ENCODE measurements at places on chromosomes 3 and 15.
A peak's percentile ranks its signal among the peaks of the same experiment; 100 is the strongest.

- DNase-seq: peak; percentile 75
Measured at GRCh38 chr3:12198301-12198700, 39.6 kb upstream of the TIMP4 start.

DNA sequence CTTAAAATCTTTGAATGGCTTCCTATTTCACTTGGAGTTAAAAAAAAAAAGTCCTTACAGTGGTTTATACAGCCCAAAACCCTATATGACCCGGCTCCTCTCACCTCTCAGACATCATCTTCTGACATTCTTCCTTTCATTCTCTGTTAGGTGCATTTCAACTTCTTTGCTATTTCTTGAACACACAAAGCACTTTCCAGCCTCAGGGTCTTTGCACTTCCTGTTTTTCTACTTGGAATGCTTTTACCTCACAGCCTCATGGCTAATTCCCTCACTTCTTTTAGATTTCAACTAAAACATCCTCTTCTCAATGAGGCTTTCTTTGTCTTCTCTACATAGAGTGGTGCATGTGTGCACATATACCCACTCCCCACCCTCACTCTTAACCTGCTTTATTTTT, 91.0 kb upstream of the MB21D2 start:
- DNase-seq: no peak

GRCh38 chr3:101695779-101696372, 9.4 kb upstream of the RPL24 start:
- DNase-seq: peak; percentile 49

DNA sequence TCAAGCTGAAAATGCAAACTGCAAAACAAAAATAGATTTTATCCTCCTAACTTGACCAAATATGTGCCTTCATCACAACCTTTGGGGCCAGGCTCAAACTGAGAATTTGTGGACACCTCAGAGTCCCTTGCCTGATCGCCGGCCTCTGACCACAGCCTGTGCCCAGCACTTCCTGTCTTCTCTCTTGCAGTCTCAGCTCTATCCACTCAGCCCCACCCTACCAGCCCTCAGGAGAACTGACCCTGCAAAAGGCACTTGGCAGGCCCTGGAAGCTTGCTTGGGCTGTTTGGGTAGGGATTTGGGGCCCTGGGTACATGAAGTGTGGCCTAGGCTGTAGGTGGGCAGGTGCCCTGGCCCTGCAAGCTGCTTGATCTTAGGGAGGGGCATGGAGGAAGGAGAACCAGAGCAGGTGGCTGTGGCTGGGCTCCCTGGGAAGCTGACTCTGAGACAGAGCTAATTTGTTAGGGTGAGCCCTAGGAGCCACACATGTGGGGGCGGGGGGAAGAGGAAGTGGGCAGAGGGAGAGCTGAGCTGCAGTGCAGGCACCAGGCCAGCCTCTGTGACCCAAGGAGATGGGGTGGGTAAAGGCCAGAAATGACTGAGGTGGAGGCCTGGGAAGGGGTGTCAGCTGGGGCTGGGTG, 8.6 kb downstream of the CLEC3B start:
- no peak for DNase-seq

- DNase-seq: no peak
Measured at GRCh38 chr3:79568938-79569337, 198.9 kb downstream of the ROBO1 start.

DNA sequence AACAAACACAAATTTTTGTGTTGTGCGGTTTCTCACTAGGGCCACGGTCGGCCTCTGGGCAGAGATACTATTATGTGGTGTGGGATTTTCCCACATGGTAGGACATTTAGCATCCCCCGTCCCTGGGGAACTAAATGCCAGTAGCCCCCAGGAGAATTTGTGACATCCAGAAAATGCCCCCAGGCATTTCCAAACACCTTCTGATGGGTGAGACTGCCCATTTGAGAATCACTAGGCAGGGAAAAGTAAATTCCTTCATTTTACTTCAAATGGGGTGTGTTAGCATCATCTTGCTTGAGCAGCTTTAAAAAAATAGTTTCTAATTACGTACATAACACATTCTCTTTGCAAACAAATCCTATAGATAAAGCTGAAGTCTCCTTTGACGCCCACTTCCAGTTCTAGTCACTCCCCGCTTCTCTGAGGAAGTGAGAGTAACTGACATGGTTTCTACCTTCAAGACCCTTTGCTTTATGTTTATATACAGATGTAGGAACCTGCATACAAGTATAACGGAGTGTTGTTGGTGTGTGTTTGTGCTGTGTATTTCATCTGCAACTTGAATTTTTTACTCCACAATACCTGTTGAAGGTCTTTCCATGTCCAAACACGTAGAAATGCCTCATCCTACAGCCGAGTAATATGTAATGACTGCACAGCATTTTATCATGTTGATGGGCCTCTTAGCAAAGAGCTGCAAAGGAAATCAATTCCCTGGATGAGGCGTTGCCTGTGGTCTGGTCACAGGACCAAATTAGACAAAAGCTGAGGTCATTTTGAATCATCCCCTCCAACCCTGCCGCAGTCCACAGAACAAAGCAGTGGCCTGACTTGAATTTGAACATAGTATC, 31.4 kb upstream of the ZBTB38 start:
- DNase-seq: peak; percentile 67

DNA sequence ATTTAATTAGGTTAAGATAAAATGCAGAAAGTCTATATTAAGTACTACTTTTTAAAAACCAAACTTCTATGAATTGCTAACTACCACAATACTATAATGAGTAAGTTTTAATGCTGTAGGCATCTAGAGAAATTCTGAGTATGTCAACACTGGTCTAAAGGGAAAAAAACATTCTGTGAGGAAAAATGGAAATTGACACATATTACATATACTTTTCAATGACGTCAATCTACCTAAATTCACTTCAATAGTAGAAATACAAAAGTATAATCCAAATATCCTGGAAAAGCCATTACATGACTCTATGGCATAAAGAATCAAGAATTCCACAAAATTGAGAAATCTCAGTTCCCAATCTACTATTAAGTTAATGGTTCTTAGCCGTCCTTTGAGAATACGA, 2.2 kb downstream of the SECISBP2L start:
- no peak for DNase-seq

DNA sequence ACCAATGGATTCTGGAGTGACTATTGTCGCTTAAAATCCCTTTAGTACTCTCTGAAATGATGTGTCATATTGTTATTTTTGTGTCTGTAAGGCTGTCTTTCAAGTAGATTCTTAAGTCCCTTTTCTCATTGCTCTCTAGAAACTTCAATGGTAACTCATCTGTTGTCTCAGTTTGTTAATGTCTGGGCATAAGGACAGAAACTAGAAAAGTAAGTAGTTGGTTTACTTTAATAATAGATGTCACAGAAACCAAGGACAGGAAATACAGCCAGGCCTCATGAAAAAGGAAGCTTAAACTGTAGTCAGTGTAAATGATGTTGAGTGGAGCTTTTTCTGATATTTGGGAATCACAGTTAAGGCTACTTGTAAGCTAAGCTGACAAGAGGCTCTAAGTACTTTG, 730.2 kb upstream of the DPPA4 start:
- DNase-seq: no peak

GRCh38 chr3:2993736-2994135, 116.4 kb downstream of the IL5RA start:
- DNase-seq: no peak

GRCh38 chr3:72896996-72897757, 9.3 kb downstream of the GXYLT2 start:
- DNase-seq: peak; percentile 34

DNA sequence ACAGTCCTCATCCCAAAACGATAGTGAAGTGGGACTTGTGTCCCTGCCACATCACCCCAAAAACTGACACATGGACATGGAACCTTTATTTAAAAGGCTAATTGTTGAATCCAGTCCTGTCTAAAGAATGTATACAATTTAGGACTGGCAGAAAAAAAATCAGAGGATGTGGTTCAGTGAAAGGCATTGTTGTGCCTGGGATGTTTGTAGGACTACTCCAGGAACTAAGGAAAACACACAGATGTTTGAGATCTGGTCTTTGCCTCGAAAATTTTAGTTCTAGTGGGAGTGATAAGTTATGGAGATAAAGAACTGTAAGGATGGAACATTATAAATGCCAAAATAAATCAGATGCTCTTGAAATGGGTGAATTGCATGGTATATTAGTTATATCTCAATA, 27.2 kb downstream of the VGLL4 start:
- no peak for DNase-seq

DNA sequence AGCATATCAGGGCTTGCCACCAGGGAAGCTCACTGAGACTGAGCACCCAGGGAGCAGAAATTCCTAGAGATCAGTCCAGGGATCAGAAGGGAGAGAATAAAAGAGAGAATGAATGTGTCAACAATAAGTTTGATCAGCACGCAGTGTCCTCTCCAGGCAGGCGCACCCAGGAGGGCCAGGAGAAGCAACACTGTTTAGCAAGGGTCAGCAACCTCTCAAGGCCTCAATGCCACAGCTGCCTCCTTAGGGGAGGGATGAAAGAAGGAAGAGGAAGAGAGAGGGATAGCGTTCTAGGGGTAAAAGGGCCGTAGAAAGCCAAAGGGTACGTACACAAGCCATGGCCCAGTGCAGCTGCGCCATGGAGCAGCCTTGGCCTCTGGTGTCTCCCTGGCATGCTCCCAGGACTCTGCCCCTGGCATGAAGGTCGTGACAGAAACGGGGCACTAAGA, 399.8 kb downstream of the SHQ1 start:
- DNase-seq: no peak

- peak; percentile 18 for DNase-seq
Measured at GRCh38 chr15:41870689-41871081, 23.2 kb downstream of the SPTBN5 start.
